Diencephalon (tissue), 1 donor: ENCODE measurements at places on chromosomes 4 and X. TPM values are rescaled to one million over a fixed set of nuclear protein-coding genes. Genes with fewer than 3 reads are reported as not detected.

MAML3 gene
- total RNA-seq = 7.4 TPM

ALB gene
- 0.46 TPM for total RNA-seq

HSFX3 gene
- not detected for total RNA-seq

BTC gene
- 1.8 TPM for total RNA-seq

IGSF1 gene
- 13.6 TPM for total RNA-seq

MFAP3L gene
- 25.4 TPM for total RNA-seq

VEGFC gene
- 3.5 TPM for total RNA-seq
